ENCODE measurements at places on chromosomes 1 and 21. TPM values are rescaled to one million over a fixed set of nuclear protein-coding genes. Genes with fewer than 3 reads are reported as not detected.

DNA sequence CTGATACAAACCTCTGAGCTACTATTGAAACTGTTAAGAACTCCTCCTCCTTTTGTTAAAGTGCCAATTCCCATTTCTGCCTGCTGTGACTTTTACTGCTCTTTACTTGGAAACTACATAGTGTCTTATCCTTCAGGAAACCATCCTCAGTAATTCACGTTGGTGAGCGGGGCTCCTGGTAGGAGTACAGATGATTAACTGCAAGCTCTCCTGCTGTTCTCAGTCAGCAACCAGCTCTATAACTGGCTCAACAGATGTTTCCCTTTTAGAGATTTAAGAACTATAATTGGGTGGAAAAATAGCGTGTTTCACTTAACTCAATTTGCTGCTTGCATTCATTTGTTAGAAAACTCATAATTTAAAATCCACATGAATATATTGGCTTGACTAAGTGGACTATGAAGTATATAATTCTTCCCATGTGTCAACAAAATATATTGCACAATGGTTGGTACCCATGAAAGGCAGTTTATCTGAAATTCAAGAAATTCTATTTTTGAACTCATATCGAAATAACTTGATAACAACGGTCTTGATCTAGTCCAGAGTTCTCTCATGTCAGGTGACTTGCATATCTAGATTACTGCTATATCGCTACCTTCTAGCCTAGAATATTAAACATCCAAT, 574.0 kb downstream of the KCNT2 start:
- H3K27ac ChIP-seq, result no peak overlapping the region
- no peak overlapping the region for H3K4me3 ChIP-seq
- H3K27me3 ChIP-seq, result no peaks in the 10 kb centered on the region
- DNase-seq, result no peak

DNA sequence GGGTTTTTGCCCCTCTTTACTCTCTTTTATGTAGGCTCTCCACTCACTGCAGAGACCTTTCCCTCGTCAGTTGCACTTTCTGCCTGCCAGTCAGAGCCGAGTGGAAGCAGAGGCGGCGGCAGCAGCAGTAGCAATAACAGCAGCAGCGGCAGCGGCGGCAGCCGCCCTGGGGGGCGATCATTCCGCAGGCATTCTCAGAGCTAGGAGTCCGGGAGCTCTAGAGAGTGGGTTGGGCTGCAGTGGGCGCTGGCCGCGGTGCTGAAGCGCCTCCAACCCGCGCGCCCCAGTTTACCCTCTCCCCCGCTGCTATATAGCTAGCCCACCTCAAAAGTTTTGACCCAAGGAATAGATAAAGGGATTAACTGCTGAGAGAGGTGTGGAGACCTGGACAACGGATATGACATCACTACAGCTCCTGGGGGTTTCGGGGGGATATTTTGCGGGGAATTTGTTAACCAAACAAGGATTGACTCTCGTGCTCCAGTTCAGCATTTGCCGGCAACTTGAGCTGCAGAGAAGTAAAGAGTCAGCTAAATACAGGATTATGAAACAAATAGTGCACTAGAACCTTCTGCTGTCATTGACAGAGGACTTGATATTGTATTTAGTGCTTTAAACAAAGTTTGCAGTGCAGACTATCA, at the start of gene OLFM3:
Gene OLFM3, minus strand, starts transcription at position 102 of the 641 bp plus-strand sequence.
- no peaks in the 10 kb centered on the region for H3K36me3 ChIP-seq
- H3K27ac ChIP-seq, result no peak within 1 kb of the TSS
- H3K4me3 ChIP-seq, result no peak within 1 kb of the TSS
- H3K4me1 ChIP-seq, result no peaks in the 10 kb centered on the region
- no peaks in the 10 kb centered on the region for H3K27me3 ChIP-seq

- H3K36me3 ChIP-seq, result no peaks in the 10 kb centered on the region
- H3K4me1 ChIP-seq, result no peaks in the 10 kb centered on the region
- H3K4me3 ChIP-seq, result no peak overlapping the region
- no peak overlapping the region for H3K27ac ChIP-seq
- DNase-seq, result no peak
- H3K27me3 ChIP-seq, result peaks cover 56% of the 10 kb centered on the region
These were observed 3.0 kb upstream of the TRIM63 start for GRCh38 chr1:26070296-26070962.

TMPRSS2 gene
- total RNA-seq, result 56.8 TPM

Measured in left lung (tissue), 14 donors.